CD4-positive, alpha-beta T cell treated with Interleukin-6 at 100 ng/mL for 8 hours (primary cell): ENCODE measurements at places on chromosomes 7 and 10.

GRCh38 chr7:72493850-72494661 lies 81.9 kb upstream of the CALN1 start:
- peak; percentile 15 for DNase-seq

DNA sequence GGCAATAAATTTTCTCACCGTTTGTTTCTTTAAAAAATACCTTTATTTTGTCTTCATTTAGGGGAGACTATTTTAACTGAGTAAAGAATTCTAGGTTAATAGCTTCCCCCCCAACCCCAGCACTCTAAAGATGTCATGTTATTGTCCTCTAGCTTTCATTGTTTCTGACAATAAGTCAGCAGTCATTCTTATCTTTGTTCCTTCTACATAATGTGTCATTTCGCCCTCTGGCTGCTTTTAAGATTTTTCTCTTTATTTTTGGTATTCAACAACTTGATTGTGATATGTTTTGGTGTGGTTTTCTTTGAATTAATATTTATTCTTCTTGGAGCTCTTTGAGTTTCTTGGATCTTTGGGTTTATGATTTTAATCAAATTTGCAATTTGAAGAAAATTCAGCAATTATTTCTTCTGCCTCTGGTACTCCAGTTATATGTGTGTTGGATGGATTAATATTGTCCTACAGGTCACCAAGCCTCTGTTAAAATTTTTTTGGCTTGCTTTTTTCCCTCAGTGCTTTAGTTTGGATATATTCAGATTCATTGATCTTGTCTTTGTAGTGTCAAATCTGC lies 64.6 kb upstream of the ELN start:
- DNase-seq: no peak

- DNase-seq: no peak
Observed at GRCh38 chr10:93397020-93397419, 85.1 kb downstream of the MYOF start.

DNA sequence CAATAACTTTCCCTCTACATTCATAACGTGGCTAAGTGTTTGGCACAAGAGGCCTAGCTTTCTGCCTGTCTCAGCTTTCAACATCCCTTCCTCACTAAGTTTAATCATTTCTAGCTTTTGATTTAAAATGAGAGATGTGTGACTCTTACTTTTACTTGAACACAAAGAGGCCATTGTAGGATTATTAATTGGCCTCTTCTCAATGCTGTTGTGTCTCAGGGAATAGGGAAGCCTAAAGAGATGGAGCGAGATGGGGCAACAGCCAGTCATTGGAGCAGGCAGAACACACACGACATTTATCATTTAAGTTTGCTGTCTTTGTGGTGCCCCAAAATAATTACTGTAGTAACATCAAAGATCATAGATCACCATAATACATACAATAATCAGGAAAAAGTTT lies 167.1 kb upstream of the TRIM24 start:
- no peak for DNase-seq

DNA sequence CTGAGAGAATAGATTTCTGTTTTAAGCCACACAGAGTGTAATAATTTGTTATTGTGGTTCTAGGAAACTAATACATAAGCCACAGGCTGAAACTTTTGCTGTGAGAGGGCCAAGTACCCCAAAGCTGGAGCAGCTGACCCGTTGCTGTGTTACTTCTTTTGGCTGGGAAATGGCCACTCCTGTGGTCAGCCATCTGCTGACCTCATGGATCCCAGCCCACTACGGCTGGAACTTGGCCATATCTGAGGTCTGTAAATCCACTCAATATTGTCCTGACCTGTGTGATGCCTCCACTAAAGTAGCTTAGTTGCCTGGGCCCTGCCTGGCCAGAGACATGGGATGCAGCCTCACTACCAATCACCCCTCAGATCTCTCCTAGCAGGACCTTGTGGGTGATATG lies 17.4 kb upstream of the LOXL4 start:
- DNase-seq: no peak

GRCh38 chr7:151726652-151727578 lies 150.0 kb downstream of the PRKAG2 start:
- no peak for DNase-seq

- DNase-seq: no peak
Observed at GRCh38 chr10:58063861-58064480, 203.7 kb downstream of the IPMK start.

DNA sequence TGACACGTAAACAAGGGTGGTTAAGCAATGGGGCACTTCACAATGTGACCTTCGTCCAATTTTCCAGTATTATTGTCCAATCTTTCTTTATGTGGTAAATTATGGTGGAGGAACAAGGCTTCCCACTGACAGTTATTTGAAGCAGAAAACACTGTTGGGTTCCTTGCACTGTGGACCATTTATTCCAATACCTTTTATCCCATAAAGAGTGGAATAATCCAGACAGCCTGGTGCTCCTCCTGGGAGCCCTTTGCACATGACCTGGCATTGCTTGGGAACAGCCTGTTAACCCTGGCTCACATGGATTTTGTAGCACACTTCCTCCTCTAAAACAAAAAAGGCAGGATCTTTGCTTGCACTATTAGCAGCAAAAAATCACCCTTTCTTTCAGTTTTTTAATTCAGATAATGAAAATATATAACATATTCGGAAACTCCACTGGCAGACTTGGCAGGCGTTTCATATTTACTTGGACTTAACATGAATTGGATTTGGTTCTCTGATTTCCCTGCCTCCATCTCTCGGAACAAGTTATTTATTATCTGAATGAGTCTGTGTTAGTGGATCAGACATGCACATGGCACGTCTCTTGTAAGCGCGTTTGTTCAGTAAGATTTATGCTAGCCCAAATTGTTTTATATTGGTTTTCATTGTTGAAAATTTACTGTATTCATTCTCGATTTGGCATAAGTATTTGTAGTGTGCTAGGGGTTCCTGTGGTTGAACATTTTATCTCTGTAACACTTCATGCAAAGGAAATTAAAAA lies 59.3 kb downstream of the BMPER start:
- DNase-seq: no peak

DNA sequence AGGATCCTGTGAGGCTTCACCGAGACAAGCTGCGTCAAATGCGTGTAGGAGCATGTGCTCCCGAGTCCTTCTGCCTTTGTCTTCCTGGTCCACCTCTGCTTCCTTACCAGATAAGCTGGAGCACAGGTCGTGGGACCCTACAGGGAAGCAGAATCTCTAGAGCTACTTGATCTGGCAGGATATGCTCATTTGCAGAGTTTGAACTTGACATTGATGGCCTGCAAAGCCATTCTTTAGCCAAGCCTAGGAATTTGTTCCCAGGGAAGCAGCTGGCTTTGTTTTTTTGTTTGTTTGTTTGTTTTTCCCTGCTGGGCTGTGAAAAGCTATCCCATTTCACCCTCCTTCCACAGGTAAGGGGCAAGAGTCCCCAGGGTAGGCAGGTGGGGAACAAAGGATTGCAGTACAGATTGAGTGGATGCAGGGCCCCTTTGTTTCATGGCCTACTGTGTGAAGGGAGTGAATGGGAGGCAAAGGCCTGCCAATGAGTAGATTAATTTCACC lies 200.0 kb upstream of the BMPER start:
- DNase-seq: no peak

- DNase-seq: no peak
Observed at GRCh38 chr10:102815790-102816549, 21.2 kb downstream of the CYP17A1 start.

DNA sequence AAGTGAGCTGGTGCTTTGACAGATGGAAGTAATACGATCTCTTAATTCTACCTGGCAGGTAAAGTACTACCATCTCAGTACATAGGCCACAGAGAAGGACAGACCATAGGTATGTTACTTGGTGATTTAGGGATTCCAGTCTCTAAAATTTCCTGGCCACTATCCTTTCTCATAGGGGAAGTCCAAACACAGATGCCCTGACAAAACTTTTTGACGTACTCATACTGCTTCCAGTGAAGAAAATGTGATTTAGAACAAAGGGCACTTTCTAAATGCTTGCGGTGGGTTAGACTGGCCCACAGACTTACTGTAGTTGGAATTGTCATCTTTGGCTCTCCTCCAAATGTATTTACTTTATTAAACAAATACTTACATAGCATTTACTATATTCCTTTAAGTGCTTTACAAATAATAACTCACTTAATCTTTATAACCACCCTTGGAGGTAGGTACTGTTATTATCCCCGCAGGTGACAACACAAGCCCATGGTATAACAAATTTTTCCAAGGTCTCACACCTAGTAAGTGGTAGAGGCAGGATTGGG lies 3.0 kb downstream of the PI4K2A start:
- no peak for DNase-seq

DNA sequence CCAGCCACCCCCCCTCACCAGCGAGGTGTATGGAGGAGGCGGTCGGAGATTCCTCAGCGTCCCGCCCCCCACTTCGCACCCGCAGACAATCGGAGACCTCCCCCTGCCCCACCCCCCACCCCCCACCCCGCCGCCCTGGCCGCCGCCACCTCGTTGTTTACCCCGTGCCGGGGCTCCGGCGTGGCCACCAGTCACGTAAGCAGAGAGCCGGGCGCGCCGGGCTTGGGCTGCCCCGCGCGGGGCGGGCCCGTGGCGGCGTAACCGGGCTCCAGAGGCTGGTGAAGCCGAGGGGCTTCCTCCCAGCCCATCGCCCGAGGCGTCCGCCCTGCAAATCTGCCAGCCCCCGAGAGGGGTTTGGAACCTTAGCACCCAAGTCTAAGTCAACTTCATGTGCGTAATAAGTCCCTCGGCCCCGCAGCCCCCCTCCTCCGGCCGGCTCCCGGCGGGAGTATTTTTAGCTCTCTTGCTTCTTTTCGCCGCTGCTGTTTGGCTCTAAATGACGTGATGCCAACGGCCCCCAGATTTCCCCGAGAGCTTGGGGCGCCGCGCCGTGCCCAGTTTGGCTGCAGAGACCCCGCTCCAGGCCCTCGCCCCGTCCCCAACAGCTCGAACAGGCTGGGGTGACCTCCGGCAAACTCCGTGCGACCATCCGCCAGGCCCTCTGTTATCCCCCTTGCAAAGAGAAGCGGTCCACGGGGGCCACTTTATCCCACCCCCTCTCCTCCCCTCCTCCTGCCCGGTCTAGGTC lies 2.7 kb downstream of the MXI1 start:
- DNase-seq: no peak

DNA sequence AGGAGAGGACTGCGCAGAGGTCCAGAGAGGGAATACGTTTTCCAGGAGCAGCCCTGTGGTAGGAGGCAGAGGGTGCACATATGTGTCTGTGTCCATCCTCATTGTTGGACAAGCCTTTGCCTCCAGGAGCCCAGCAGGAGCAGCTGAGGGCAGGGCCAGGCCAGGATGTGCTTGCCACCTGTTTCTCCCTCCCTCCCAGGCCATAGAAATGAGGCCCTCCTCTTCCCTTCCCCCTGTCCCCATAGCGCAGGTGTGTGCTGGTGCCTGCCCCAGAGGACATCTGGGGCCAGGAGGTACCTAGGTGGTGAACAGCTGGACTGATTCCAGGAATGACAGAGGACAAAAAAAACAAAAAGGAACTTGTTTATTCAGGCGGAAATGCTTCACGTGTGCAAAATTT lies 10.5 kb upstream of the CXCL12 start:
- no peak for DNase-seq

DNA sequence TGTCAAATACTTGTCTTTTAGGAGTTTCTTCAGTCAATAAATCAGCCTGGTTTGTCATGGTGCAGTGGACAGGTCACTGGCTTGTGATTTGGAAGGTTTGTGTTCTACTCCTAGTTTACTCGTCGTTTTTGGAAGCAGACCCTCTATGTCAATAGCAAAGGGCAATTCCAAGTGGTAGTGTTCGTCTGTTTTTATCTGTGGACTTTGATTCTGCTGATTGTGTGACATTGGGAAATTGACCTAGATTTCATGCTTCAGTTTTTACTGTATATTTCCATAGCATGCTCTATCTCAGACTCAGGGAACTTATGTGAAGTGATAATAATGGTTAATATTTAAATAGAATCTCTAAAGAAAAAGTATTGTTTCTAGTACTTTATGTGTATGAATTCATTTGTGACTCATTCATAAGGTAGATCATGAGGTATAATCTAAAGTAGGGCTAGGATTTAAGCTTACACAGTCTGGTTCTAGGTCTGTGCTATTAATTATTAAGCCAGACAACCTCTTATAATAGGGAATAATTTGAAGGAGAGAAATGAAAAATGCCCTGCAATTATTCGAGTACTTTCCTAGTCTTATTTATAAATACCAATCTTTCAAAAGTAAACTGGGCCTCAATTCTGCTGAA lies 198.1 kb downstream of the REEP3 start:
- no peak for DNase-seq

GRCh38 chr7:33050535-33051318 lies 11.8 kb downstream of the NT5C3A start:
- peak; percentile 44 for DNase-seq

DNA sequence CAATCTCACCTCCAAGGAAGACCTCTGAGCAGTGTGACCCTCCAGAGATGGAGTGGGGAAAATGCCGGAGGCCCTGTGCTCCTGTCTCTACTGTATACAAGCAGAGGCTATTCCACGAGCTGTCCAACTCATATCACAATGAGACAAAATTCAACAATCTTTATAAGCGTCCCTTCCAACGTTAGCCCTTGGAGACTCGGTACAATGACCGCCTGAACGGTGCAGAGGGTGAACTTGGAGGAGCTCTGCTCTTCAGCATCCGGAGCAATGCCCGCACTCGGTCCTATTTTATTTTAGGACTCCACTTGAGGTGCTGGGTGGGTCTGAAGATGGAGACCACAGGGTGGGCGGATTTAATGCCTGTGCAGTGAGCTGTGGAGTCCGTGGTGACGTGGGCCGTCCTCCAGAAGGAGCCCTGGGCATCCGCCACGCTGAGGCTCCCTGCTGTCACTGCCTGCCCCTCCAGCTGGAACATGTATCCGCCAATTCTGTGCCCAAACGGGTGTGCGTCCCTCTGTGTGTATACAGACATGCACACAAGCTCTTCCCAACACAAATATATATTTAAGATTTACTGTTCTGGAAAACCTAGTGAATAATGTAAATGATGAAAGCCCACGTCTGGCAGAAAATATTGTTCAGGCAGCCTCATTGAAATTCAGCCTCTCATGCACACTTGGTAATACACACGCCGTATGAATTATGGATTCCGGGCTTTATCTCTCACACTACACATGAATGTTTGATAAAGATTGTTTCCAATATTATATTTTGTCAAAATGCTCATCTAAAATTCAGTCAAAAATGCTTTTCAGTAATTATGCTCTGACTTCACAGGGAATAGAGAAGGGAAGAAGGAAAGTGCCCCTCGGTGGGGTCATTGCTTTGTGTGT lies 239.9 kb upstream of the ZMIZ1 start:
- DNase-seq: no peak

DNA sequence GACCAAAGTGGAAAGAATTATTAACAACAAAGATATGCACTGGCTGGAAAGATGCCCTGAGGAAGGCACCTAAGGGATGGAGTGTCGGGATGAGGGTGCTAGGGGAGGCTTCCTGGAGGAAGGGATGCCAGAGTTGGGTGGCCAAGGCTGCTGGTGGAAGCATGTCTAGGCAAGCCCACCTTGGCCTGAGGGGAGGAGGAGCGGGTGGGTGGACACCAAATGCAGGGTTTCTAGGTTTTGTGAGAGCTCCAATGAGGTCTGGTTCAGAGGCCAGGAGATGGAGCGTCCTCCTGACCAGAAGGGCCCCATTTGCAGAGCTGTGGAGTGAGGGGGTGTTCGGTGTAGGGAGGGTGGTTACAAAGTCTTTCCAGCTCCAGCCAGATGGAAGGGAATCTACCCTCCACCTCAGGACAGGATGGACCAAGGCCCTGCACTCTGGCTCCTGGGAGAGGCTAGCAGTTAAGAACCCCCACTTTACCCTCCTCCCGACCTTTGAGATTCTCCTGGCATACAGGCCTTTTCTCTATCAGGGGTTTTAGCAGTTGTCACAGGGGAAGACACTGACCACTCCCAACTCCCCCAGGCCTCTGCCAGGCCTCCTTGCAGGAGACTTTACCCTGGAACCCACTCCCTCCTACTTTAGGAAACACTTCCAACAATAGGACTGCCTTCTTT lies 3.0 kb upstream of the DDIT4 start:
- no peak for DNase-seq
